ENCODE measurements at places on chromosomes 1 and 21.

DNA sequence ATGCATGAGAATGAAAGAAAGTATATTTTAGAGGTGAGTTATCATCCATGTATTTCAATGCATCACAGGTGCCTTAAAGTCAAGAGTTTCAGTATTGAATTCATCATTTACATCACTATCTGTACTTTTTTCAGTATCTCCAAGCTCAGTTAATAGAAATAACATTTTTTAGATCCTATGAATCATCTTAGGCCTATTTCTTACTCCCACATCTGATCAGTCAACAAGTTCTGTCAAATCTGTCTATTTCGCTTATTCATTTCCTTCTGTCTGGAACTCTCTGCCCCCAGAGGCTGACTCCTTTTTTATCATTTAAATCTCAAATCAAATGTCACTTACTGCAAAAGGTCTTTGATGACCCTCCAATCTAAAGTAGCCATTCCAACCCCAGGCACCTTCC lies 295.2 kb downstream of the LRRC7 start:
- no peak for DNase-seq

GRCh38 chr21:20030390-20030789 lies 967.8 kb upstream of the NCAM2 start:
- DNase-seq: no peak

GRCh38 chr1:21903638-21904453 lies 33.3 kb downstream of the HSPG2 start:
- DNase-seq: no peak

DNA sequence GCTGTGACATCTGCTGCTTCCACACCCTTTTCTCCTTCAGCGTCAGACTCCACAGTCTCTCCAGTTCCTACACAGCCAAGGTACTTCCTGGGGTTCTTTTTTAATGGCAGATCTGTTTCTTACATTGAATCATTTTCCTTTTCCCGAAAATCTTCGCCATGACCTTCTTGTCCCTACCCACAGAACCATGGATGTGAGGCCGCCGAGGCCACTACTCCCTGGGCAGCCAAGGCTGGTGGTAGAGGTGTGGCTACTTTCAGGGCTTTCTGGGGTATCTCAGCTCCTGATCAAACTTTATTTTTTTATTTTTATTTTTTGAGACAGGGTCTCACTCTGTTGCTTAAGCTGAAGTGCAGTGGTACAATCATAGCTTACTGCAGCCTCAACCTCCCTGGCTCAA lies 9.5 kb upstream of the LIN9 start:
- no peak for DNase-seq

DNA sequence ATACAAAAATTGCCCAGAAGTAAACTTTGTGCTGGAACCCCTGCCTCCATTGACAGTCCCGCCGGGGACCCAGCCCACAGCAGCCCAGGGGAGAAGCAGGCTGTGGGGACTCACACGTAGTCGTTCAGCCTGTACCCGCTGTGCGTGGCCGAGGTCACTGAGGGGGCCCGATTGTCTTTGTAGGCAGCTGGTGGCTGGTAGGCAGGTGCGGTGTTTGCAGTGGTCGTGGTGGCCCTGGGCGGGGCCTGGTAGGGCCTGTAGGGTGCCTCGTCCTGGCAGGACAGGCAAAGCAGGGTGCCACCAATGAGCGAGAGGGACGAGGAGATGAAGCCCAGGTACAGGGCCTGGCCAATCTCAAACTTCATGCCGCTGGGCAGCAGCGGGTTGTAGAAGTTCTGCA lies 19.1 kb downstream of the CLDN14 start:
- DNase-seq: no peak

- no peak for DNase-seq
These were observed 296.3 kb downstream of the PRDM2 start for GRCh38 chr1:13996334-13996733.

DNA sequence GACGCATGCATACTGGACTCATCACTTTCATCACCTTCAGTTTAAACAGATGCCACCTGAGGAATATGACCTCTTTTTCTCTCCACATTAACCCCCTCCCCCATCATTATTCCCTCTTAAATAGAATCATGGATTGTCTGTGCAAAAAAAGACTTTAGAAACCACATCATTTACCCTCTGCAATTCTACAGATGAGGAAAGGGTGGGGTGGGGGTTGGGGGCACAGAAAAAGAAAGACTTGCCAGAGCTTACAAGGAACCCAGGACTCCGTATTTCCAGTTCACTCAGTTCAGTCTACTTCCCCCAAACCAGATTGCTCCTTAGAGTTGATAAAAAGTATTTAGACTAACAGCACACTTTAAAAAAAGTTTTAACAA lies 26.2 kb upstream of the NFIA start:
- DNase-seq: no peak

DNA sequence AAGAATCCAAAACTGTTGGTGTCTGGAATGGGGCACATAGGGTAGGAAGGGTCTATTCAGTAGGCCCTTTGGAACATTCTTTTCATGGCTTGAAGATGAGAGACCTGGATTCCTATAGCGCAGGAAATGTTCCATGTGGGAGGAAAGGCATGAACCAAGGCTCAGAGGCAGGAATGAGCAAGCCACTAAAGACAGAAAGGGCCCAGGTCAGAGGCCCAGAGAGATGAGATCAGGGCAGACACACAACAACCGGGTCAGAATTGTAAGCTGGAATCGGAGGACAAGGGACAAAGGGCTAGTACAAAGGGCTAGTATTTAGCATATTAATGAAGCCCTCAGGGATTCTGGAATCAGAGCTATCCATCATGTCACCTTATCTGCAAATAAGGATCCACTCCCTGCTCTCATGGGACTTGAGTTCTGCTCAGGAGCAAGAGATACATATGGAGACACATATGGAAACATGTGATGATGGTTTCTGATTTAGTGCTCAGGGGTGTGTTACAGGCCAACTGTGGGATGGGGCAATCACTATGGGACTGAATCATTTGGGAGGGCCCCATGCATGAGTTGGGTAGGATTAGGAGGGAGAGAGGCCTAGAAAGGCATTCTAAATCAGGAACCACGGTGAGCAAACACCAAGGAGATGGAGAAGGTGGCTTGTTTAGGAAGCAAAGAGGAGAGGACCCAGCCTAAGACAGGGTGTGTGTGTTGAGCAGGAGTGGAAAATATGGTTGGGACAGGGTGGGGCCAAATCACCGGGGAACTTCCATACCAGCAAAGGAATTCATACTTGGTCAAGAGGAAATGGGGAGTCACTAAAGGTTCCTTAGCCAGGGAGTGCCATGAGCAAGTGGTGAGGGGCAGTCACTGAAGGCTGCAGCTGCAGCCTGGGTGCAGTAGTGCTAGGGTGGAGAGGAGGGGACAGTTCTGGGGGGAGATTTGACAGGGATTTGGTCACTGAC lies 8.6 kb downstream of the NECTIN4 start:
- DNase-seq: peak; percentile 35

- peak; percentile 94 for DNase-seq
These were observed 116.3 kb downstream of the NAV1 start for GRCh38 chr1:201655243-201655642.

- DNase-seq: peak; percentile 80
These were observed 60.1 kb downstream of the F3 start for GRCh38 chr1:94481473-94481933.

- DNase-seq: no peak
These were observed 235.3 kb downstream of the TOMM20 start for GRCh38 chr1:234893359-234893724.

DNA sequence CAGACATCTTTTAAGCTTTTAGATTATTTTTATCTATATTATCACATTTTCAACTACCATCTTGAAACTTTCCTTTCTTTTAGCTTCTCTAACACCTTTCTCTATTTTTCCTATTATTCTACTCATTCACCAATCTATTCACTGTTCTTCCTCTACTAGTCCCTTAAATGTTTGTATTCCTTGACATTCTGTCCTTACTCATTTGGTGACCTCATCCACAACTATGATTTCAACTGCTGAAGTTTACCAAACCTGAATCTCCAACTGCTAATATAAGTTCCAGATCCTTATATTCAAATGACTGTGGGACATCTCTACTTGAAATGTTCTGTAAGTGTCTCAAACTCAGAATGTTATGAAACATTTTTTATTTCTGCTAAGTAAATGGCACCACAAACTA lies 49.2 kb downstream of the TUT4 start:
- no peak for DNase-seq

- no peak for DNase-seq
These were observed 124.6 kb downstream of the HLCS start for GRCh38 chr21:36841866-36842265.

DNA sequence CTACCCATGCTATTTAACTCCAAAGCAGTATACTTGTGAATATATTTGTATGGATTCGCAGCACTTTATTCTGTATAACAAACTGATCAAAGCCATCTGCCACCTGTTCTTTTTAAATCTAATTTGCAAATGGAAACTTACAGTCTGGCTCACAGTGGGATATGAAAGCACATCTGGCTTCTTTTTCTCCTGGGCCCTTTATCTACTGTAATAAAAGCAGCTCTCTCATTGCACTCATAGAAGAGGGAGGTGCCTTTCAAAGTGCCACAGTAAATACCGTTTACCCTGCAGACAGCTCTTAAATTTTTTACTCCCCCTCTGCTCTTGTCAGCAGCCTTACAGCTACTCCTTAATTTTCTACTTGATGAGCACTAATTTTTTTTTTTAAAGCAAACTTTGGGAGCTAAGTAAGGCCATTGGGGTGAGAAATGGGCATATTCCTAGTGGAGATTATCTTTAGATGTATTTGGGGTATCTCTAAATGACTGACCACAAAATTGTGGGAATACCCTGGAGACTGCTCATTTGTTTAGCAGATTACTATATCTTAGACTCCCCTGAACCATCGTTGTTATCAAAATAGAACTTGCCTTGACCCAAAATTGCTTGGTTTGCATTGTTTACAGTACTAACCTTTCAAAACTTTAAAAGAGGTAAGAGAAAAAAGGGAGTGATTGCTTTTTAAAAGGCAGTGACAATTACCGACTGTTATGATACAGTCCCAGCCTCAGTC lies 110.1 kb downstream of the VPS13D start:
- DNase-seq: no peak

DNA sequence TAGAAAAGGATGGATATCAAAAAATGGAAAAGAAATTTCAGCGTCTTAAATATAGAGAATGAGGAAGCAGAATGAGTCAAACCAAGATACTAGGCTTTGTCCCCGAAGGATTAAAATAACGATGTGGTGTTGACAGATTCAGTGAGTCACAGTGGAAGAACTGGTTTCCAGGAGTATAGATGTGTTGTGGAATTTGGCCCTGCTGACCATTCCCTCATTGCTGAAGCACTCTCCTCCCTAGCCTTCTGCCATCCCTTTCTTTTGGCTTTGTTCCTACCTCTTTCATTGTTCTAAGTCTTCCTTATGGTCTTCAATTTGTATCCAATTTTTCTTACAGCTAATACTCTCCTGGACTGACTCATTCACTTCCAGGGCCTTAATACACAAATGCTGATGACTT lies 23.1 kb upstream of the USP25 start:
- peak; percentile 100 for DNase-seq

GRCh38 chr1:160025314-160025713 lies 6.5 kb downstream of the PIGM start:
- no peak for DNase-seq

DNA sequence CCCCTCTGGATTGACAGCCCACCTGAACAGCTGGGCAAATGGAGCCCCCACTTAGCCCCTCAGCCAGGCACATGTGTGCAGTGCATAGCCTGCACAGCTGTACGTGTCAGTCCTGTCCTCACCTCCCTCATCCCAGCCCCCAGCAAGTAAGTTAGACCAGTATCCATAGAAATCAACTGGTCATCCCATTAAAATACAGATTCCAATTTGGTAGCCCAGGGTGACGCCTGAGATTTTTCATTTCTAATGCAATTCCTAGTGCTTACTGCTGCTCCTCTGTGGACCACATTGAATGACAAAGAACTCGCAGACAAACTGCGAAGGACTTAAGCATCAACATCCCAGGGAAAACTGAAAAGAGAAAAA lies 99.0 kb upstream of the GJB5 start:
- DNase-seq: no peak

- no peak for DNase-seq
These were observed 13.4 kb upstream of the PEF1 start for GRCh38 chr1:31657972-31658510.

GRCh38 chr1:83799594-83799993 lies 199.3 kb downstream of the TTLL7 start:
- DNase-seq: no peak

- DNase-seq: peak; percentile 15
These were observed 372 bp downstream of the SLC25A44 start for GRCh38 chr1:156194300-156194652.

DNA sequence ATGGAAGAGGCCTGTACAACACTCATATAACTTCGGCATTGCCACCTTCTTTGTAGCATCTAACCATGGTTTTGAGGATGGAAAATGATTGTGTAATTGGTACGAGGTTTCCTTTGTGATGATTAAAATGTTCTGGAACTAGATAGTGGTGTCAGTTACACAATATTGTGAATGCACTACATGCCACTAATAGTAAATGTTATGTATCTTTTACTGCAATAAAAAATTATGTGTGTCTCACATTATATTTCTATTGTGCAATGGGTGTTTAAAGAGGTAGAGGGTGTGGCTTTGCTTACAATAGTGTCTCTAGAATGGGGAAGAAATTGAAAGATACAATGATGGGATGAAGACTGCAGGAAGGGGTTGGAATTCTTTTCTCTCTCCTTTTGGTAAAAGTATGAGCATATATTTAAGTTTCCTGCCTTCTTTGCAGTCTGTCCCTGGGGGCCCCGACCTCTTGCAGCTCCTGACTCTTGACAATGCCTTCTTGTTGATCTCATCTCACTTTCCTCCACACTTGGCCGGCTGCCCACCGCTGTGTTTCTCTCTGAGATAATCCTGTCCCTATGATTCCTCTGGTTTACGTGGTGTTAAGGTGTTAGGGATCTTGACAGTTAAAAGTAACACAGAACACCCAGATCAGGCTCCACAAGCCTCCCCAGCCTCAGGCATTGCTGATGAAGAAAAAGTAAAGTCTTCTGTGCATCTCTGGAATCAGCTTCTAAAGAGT lies 39.3 kb downstream of the MTARC1 start:
- DNase-seq: no peak

- no peak for DNase-seq
These were observed 7.2 kb upstream of the OLFML2B start for GRCh38 chr1:162030759-162031280.

GRCh38 chr1:46718340-46718726 lies 581 bp downstream of the EFCAB14 start:
- DNase-seq: no peak

DNA sequence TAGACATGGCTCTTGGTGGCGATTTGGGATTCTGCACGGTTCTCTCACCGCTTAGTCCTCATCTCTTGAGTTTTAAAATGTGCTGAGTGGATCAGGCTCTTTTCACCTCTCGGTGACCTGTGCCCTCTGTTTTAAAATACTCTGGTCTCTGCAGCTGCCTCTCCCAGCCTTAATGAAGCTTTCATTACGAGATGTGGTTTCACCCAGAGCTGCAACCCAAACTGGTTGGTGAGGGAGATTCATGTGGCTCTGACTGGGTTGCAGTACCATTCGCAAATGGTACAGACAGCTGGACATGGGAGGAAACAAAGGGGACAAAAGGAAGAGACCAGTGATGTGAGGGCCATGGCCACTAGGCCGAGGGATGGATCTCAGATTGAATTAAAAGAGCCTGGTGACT lies 258.9 kb downstream of the ASTN1 start:
- DNase-seq: no peak

All from fibroblast of the aortic adventitia (primary cell).